Bronchus fibroblast of lung (primary cell): ENCODE measurements at places on chromosomes 6 and 20. TPM values are rescaled to one million over a fixed set of nuclear protein-coding genes. Genes with fewer than 3 reads are reported as not detected.

PTPRK gene
- total RNA-seq, result 19.2 and 21.4 TPM in 2 replicates

BLOC1S5 gene
- total RNA-seq, result 10.7 and 11.3 TPM in 2 replicates

PRICKLE4 gene
- not detected in 2 replicates for total RNA-seq

MATN4 gene
- not detected in 2 replicates for total RNA-seq

MEP1A gene
- not detected in 2 replicates for total RNA-seq

DDRGK1 gene
- 39.4 and 41.2 TPM in 2 replicates for total RNA-seq

YIPF3 gene
- 110 and 117 TPM in 2 replicates for total RNA-seq

ADGRB3 gene
- 0.17 and 0.59 TPM in 2 replicates for total RNA-seq

VGLL2 gene
- not detected in 2 replicates for total RNA-seq

SNRPB2 gene
- 42.1 and 47.2 TPM in 2 replicates for total RNA-seq

ASIP gene
- total RNA-seq, result not detected in 2 replicates

SULF2 gene
- 1.8 and 3.7 TPM in 2 replicates for total RNA-seq

PTK6 gene
- not detected in 2 replicates for total RNA-seq

FGD2 gene
- not detected in 2 replicates for total RNA-seq

NKX2-2 gene
- not detected in 2 replicates for total RNA-seq

CD93 gene
- total RNA-seq, result not detected in 2 replicates

YTHDF1 gene
- total RNA-seq, result 16.2 and 20.2 TPM in 2 replicates

SPATA2 gene
- total RNA-seq, result 3.0 TPM in 2 replicates

POPDC3 gene
- 5.5 and 7.7 TPM in 2 replicates for total RNA-seq

ANKEF1 gene
- 2.2 and 2.4 TPM in 2 replicates for total RNA-seq

TMEM74B gene
- total RNA-seq, result not detected in 2 replicates

LST1 gene
- total RNA-seq, result not detected in 2 replicates

NKX2-4 gene
- total RNA-seq, result not detected in 2 replicates

CCN6 gene
- under 0.01 TPM in 1 of 2 replicates, not detected in the other for total RNA-seq

GRM1 gene
- not detected in 2 replicates for total RNA-seq

ADAM33 gene
- total RNA-seq, result 14.7 and 15.3 TPM in 2 replicates

SRF gene
- 25.9 and 26.0 TPM in 2 replicates for total RNA-seq

ATP6V1G2 gene
- total RNA-seq, result 1.2 and 2.7 TPM in 2 replicates

RAET1E gene
- under 0.01 TPM in 1 of 2 replicates, not detected in the other for total RNA-seq
